ENCODE measurements at places on chromosomes 6 and 20.
A peak's percentile ranks its signal among the peaks of the same experiment; 100 is the strongest.

DNA sequence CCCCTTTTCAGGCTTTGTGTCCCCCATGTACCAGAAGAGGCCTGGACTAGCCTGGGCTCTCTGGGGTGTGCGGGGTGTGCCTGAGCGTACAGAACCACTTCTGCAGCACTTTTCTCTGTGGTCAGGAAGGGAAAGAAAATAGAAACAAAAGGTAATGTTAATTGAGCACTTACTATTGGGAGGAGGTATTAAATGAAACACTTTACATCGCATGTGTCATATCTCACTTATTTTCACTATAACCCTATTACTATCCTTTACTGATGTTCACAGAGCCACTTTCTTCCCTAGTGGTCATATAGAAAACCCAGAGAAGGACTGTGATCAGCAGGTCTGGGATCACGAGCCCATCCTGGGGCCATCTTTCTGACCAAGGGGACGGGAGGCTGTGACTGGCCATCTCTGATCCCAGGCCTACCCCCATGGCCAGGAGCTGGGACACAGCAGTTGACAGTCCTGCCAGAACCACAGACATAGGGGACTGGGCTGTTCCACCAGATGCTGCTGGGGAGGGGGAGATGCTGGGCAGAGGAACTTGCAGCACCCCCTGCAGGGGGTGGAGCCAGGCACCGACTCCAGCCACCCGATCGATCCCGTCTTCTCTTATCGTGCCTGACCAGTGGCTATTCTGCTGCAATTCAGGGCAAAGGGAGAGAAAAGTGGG lies 107.6 kb downstream of the VEGFA start:
- DNase-seq = no peak

DNA sequence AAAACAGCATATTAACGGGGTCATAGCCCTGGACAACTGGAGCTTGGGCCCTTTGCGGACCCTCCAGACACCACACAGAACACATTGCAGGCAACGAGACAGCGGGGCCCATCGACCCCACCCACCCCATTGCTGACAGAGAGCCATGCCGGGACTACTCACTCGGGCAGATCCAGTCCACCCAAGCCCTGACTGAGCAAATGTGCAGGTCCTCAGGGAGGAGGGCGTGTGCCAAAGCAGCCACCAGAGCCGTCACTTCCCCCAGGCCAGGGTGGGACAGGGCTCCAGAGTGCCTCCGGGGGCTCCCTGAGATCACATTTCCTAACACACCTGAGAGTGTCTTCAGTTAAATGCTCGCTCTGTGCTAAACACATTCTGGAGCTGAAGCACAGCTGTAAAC lies 114.9 kb downstream of the CDH4 start:
- no peak for DNase-seq

GRCh38 chr6:20437639-20438038 lies 36.0 kb downstream of the E2F3 start:
- no peak for DNase-seq

GRCh38 chr6:36323062-36323461 lies 13.6 kb downstream of the BNIP5 start:
- DNase-seq = no peak

GRCh38 chr6:5510331-5511133 lies 249.2 kb downstream of the FARS2 start:
- no peak for DNase-seq

- DNase-seq = no peak
These were observed 90.8 kb downstream of the GMPR start for GRCh38 chr6:16329233-16329632.

DNA sequence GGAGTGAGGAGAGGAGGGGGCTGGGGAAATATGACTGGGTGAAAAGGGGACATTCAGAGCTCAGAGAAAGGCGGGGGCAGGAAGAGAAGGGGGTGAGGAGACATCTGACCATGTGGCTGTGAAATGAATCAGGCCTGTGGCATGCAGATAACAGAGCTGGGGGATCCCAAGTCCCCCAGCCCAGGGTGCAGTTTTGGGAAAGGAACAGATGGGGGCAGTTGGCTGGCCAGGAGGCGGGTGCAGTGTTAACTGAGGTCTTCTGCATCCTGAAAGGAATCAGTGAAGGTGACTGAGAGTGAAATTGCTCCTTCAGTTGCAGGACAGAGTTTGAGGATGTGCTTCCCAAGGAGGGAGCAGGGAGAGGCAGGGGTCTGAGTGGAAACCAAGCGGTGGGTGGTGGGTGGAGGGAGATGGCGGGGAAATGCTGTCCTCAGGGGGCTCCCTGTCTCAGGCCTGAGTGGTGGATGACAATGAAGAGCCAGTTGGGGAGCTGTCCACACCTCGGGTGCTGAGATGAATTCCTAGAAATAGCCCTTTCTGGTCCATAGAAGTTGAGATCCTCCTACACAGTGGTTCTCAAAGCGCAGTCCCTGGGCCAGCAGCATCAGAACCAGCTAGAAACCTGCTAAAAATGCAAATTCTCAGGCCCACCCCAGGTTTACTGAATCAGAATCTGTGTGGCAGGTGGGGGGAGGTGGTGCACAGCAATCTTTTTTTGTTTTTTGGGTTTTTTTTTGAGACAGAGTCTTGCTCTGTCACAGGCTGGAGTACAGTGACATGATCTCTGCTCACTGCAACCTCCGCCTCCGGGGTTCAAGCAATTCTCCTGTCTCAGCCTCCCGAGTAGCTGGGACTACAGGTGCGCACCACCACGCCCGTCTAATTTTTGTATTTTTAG lies 26.0 kb upstream of the CCDC167 start:
- DNase-seq = no peak

- DNase-seq = peak; percentile 19
These were observed 12.1 kb upstream of the PDYN start for GRCh38 chr20:2005831-2006426.

DNA sequence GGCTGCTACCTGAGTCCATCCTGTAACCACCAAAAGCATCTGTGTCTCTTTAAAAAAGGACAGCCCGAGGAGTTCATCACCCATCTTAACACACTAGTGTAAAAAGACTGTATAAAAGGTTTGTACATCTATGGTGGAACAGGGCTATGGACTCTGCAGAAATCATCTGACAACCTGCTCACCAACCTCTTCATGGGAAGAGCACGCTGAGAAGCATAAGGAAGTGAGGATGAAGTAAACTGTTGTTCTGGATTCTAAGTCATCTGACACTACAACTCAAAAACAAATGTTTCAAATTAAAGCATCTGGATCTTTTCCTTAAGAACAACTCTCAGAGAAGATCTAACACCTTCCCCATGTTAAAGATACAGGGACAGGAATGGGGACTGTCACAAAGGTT lies 5.4 kb downstream of the IFNGR1 start:
- no peak for DNase-seq

DNA sequence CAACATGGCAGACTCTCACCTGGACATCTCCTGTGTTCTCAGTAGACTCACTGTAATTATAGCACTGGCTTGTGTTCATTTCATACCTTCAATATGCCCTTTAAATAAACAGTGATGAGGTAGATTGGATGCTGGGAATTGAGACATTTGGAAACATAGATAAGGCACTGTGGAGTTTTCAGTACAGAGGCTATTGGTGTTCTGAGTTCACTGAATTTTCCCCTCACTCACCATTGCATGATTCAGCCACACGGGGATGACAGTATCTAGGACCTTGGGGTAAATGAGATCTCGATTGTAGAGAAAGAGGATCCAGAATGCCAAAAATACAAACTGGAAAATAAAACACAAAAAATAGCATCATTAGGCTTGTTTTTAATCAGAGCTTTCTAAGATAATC lies 12.6 kb downstream of the ADTRP start:
- DNase-seq = no peak

GRCh38 chr6:67265996-67266921 lies 1368.8 kb upstream of the ADGRB3 start:
- no peak for DNase-seq

DNA sequence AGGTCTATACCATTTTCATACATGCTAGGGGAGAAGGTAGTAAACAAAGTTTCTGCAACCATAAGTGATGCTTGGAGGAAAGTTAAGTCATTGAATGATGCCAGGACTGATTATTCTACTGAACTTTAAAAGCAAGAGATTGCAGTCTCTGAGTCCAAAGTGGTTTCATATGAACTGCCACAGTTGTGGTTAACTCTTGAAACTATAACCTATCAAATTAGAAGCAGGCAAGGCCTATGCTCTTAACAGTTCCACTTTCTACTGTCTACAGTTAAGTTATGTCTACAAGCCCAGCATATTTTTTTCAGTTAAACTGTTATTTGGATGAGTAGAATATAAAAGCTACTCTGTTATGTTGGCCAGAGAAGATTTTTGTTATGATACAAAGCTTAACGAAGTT lies 326.5 kb upstream of the RUNX2 start:
- no peak for DNase-seq

GRCh38 chr20:23139524-23139923 lies 53.4 kb upstream of the CD93 start:
- DNase-seq = no peak

- no peak for DNase-seq
These were observed 61.2 kb downstream of the STK35 start for GRCh38 chr20:2162823-2163166.

DNA sequence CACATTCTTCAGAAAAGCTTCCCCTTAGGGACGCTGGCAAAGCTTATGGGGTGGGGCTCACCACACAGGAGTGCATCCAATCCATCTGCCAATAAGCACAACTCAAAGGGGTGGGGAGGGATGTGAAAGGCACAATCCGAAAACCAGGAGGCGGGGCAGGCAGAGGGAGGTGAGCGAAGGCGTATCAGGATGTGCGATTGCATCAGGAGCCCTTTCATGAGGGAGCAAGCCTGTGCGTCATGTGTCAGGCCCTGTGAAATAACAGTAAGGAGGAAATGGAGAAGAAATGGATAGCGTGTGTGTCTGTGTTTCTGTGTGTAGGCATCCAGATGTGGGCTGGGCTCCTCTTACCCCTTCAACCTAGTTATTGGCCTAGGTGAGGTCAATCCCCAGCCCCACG lies 382.4 kb upstream of the CDH4 start:
- no peak for DNase-seq

DNA sequence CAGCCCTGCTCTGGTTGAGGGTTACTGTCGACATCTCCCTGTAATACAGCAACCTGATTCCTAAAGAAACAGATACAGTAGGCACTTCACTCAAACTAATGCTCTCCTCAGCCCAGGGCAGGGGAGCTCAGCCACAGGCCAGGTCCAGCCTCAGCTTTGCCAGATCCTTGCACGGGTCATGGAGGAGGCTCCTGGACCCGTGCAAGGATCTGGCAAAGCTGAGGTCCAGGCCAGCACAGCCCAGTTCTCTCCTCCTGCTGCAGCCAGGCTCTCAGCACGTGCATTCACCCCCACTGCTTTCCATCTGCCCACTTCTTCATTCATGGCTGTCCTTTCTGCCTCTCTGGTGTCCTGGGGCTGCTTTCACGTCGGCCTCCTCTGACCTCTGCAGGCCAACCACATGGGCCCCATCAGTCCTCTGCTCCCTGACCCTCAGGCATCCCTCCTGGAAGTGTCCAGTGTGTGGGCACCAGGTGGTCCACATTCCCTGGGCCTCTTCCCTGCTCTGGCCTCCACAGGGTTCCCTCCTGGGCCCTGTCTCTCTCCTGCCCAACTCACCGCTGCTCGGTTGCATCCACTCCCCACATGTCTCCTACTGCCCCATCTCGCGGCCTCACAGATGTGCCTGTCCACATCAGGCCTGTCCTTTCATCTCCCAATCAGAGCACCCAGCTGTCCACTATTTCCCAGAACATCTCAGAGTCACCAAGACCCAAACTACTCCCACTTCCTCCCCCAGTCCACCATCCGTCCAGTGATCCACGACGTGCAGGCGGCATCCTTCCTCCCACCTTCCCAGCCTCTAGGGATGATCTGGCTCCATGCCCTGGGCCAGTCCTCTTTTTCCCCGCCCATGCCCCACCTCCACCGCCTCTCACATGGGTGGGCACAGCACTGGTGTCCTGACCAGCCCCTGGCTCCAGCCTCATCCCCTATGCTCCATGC lies 11.8 kb upstream of the CD93 start:
- DNase-seq = no peak

GRCh38 chr6:21749754-21750153 lies 156.2 kb downstream of the SOX4 start:
- DNase-seq = no peak

Data from activated CD8-positive, alpha-beta memory T cell treated with anti-CD3 and anti-CD28 coated beads for 4 hours (primary cell).